Activated effector memory CD4-positive, alpha-beta T cell treated with Interleukin-2 at 50 U/mL for 16 hours (primary cell): ENCODE measurements at places on chromosomes 3 and 15.

DNA sequence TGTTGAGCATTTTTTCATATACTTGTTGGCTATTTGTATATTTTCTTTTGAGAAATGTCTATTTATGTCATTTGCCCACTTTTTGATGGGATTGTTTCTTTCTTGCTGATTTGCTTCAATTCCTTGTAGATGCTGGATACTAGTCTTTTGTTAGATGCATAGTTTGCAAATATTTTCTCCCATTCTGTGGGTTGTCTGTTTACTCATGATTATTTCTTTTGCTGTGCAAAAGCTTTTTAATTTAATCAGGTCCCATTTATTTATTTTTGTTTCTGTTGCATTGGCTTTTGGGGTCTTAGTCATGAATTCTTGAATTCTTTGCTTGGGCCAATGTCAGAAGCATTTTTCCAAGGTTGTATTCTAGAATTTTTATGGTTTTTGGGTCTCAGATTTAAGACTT is 251.7 kb downstream of the WNT5A start:
- DNase-seq: no peak

DNA sequence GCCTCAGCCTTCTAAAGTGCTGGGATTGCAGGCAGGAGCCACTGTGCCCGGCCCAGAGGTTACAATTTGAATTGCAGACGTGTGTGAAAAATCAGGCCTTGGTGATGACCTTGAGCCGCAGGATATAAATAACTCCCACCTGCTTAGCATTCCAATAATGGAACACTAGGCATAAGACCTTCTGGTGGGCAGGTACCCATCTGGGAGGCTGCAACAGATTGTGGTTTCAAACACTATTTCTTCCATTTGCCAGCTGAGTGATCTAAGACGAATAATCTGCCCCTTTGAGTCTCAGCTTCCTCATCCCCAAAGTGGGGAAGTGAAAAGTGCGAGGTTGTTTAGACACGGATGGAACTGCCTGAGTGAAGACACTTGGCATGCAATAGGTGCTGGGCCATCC is 47.7 kb upstream of the HERC1 start:
- DNase-seq: no peak

GRCh38 chr15:45185069-45185779 is 2.5 kb downstream of the SHF start:
- no peak for DNase-seq

DNA sequence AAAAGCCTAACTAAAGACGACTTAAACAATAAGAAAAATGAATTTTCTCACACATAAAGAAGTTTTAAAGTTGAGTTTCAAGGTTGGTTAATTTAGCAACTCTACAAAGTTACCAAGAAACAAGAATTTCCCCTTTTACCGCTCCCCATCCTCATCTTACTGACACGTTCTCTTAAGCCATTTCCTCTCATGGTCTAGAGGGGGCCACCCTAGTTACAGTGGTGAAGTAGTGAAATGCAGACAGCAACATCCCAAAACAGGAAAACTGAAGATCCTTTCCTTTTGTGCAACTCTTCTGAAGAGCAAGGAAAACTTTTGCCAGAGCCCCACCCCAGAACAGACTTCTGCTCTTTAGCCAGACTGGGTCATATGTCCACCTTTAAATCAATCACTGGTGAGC is 17.3 kb upstream of the SOX14 start:
- no peak for DNase-seq

DNA sequence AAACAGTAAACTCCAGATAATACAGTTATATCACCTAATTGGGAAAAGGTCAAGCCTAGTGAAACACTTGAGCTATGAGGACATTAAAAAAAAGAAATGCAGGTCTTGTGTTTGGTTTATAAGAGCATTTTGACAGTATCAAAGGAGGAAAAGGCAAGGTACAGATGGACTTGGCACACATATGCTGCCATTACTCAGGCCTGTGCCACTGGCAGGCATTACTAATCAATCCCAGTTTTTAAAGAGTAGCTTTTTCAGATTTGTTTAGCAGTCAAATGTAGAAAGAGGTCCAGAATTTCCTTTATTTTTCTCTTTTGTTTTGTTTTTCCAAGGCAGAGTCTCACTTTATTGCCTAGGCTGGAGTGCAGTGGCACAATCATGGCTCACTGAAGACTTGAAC is 38.9 kb downstream of the MDFIC2 start:
- DNase-seq: no peak

GRCh38 chr15:77370580-77370979 is 49.3 kb downstream of the PEAK1 start:
- no peak for DNase-seq

DNA sequence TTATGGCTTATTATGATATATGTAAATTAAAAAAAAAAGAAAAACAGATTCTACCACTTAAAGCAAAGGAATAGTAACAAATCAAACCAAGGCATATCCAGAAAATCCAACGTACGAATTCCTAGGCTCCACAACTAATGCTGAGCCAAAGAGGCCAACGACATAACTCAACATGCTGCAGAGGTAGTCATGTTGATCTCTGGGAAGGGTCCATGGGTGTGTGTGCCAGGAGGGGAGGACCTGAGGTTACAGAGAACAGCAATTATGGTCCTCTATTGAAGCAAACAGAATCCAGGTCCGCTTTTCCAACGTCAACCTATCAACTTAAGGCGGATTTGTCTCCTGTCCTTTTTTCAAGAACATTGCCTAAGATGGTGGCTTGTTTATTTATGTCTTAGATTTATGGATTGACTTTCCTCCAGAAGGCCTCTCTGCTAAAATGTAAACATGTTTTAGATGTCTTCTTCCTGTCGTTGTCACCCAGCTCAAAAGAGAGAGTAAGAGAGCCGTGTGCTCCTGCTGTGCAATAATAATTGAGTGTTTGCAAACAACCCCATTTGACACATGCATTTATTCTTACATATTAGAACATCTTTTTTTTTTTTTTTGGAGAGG is 20.4 kb downstream of the NANOGP8 start:
- DNase-seq: no peak

GRCh38 chr3:8550611-8551010 is 49.0 kb downstream of the LMCD1 start:
- no peak for DNase-seq

GRCh38 chr15:55770261-55770660 is 27.3 kb upstream of the PRTG start:
- no peak for DNase-seq

- no peak for DNase-seq
Observed at GRCh38 chr3:46212101-46212500, 4.0 kb upstream of the CCR1 start.

DNA sequence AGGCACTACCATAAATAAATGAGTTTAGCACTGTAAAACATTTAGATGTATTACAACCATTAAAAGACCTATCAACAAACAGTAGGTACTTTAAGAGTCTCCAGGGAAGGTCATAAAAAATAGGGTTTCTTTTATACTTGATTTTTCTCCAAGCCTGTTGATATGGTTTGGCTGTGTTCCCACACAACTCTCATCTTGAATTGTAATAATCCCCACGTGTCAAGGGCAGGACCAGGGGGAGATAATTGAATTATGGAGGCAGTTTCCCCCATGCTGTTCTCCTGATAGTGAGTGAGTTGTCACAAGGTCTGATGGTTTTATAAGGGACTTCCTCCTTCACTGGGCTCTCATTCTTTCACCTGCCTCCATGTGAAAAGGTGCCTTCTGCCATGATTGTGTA is 468.9 kb upstream of the UBE2E2 start:
- DNase-seq: no peak

DNA sequence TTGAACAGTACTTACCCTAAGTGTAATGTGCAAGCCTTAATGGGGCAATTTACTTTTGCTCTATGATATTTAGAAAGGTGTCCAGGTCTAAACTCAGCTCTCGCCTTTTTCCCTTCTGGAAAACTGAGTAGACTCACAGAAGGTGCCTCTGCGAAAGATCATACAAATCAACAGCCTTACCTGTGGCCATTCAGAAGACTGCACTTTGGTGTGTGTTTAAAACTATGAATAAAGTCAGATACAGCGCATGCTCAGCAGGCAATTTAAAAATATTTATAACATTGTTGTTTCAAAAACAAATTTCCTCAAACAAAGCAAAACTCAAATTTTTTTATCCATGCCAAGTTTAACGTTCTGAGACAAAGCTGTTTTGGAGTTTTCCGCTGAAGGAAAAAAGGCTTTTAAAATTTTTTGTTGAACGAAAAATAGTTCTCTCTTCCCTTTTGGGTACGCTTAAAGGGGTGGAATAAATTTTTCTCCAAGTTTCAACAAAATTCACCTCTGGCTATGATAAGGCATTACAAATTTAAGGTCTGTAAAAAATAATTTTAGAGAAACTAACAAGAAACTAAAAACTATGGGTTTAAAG is 156.3 kb downstream of the TIGIT start:
- DNase-seq: no peak

DNA sequence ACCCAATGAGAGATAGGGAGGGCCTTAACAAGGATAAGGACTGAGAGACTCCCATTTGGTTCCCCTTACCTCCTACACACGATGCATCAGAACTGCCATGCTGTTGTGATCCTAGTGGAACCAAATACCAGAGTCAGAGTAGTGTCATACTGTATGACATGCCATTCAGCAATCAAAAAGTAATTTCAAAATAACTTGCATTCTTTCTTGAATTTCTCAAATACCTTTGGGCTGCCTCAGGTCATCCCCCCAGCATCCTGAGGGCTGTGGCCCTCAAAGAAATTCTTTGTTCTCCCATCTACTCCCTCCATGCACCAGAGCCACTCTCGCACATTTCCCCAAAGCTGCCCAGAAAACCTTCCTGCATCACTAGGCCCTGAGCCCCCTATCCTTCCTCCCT is 68.9 kb upstream of the PPP2R3A start:
- DNase-seq: no peak

- no peak for DNase-seq
Observed at GRCh38 chr3:147336543-147337278, 69.6 kb downstream of the ZIC4 start.

- no peak for DNase-seq
Observed at GRCh38 chr3:73753985-73754384, 129.2 kb upstream of the PDZRN3 start.
